Vagina (tissue), 2 donors: ENCODE measurements at places on chromosomes 2 and 18.

- H3K36me3 ChIP-seq, result peaks cover 5% of the 10 kb centered on the region
- H3K4me3 ChIP-seq, result no peak overlapping the region
- no peaks in the 10 kb centered on the region for H3K4me1 ChIP-seq
- H3K27me3 ChIP-seq, result no peaks in the 10 kb centered on the region
- DNase-seq, result no peak
These were observed 189.1 kb downstream of the WDPCP start for GRCh38 chr2:63399156-63399555.

GRCh38 chr2:124662946-124663644 is 638.0 kb downstream of the CNTNAP5 start:
- H3K4me1 ChIP-seq, result no peaks in the 10 kb centered on the region
- no peaks in the 10 kb centered on the region for H3K36me3 ChIP-seq
- H3K27me3 ChIP-seq, result no peaks in the 10 kb centered on the region
- no peak overlapping the region for H3K27ac ChIP-seq

- no peaks in the 10 kb centered on the region for H3K27me3 ChIP-seq
- no peaks in the 10 kb centered on the region for H3K4me1 ChIP-seq
- no peak for DNase-seq
- H3K36me3 ChIP-seq, result no peaks in the 10 kb centered on the region
- no peak overlapping the region for H3K4me3 ChIP-seq
These were observed 629.4 kb downstream of the TSN start for GRCh38 chr2:122384768-122385333.

GRCh38 chr18:78445880-78446279 is 533.7 kb upstream of the SALL3 start:
- no peaks in the 10 kb centered on the region for H3K27me3 ChIP-seq
- no peak overlapping the region for H3K27ac ChIP-seq
- no peaks in the 10 kb centered on the region for H3K4me1 ChIP-seq
- no peak for DNase-seq
- no peak overlapping the region for H3K4me3 ChIP-seq
- H3K36me3 ChIP-seq, result no peaks in the 10 kb centered on the region

DNA sequence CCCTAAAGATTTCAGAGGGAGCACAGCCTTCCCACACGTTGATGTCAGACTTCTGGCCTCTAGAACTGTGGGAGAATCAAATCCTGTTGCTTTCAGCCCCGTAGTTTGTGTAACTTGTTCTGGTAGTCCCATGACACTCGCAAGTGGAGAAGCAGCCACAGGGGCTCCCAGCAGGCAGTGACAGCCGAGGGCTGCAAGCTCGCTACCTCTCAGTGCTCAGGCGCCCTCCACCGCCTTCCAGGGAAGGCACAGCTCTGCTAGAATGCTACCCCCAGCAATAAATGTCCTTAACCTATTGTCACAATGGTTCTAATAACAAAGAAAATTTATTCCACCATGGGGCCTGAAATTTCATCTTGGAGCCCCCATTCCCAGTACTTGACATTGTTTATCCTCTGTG is 143.1 kb upstream of the ZNF236 start:
- no peak overlapping the region for H3K27ac ChIP-seq
- H3K4me1 ChIP-seq, result no peaks in the 10 kb centered on the region
- no peaks in the 10 kb centered on the region for H3K27me3 ChIP-seq
- DNase-seq, result no peak

GRCh38 chr2:101375653-101376052 is 11.7 kb downstream of the CREG2 start:
- peaks cover 5% of the 10 kb centered on the region for H3K4me1 ChIP-seq
- H3K27me3 ChIP-seq, result no peaks in the 10 kb centered on the region
- H3K27ac ChIP-seq, result no peak overlapping the region
- H3K36me3 ChIP-seq, result no peaks in the 10 kb centered on the region

DNA sequence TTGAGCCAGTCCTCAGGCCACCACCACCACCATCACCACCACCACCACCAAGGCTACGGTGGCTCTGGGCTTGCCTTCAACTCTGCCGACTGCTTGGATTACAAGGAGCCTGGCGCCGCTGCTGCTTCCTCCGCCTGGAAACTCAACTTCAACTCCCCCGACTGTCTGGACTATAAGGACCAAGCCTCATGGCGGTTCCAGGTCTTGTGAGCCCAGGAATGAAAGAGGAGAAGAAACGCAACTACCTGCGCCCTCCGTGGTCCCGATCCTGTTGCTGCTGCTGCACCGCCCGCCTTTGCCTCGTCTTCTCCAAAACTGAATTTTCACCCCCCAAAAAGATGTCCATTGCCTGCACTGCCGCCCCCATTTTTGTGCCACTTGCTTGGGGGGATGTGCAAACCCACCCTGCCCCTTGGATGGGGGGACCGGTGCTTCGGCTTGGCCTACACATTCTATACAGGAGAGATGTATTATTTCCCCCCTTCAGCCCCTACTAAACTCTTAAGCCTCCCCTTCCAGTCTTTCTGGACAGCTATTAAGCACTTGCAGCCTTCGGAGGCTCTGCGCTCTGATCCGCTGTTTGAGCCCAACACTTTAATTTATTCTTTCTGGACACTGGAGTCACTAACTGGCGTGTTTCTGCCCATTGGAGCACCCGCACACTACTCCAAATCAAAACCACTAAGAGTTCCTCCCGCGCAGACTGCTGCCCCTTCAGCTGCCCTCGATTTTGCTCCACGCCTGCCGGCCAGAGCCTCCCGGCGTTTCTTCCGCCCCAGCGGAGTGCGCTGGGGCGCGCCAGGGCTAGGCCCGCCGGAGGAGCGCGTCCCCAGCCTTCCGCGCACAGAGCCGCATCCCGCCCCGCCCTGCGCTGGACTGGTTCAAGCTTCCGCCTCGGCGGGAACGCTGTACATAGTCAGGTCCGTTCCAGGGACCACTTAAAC is 5.7 kb downstream of the OTX1 start:
- H3K27ac ChIP-seq, result no peak overlapping the region
- H3K27me3 ChIP-seq, result peaks cover 18% of the 10 kb centered on the region
- peaks cover 58% of the 10 kb centered on the region for H3K4me1 ChIP-seq

DNA sequence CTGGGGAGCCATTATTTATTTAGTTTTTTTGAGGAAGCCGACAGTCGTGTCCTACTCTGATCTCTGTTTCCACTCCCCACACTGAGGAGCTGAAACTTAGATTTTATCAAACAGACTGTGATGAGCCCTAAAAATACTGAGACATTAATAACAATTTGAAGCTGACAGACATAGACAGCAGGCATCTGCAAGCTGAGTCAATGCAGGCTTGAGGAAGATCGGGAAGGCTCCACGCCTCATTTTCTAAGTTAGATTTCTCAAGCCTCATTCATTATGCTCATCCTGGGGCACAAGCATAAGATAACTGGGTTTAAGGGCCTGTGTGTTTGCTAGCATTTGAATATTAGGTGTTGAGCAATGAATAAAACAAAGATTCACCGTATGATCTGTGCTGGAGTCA is 26.3 kb downstream of the EFR3B start:
- DNase-seq, result no peak
- no peaks in the 10 kb centered on the region for H3K36me3 ChIP-seq
- peaks cover 4% of the 10 kb centered on the region for H3K4me1 ChIP-seq
- H3K4me3 ChIP-seq, result no peak overlapping the region

GRCh38 chr2:196530910-196531309 is 108.6 kb upstream of the CCDC150 start:
- H3K4me3 ChIP-seq, result no peak overlapping the region
- H3K27me3 ChIP-seq, result no peaks in the 10 kb centered on the region
- no peak for DNase-seq
- no peaks in the 10 kb centered on the region for H3K36me3 ChIP-seq
- no peaks in the 10 kb centered on the region for H3K4me1 ChIP-seq
- H3K27ac ChIP-seq, result no peak overlapping the region

DNA sequence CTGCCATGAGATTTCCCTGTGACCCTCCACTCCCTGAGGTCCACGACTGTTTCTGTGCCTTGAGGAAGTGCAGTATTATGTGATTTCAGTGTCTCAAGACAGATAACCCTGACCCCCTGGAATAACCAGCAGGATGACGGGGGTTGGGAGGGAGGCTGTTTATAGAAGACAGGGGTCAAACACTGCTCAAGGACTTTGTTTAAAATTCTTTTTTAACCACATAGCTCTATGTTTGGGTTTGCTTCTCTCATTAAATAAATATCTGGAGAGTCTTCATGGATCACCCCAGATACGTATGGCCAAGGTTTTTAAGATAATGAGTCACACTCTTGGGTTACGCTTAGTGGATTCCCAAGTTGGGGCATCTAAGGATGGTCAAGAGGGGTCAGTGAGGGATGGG is 523.8 kb upstream of the TNP1 start:
- no peak overlapping the region for H3K4me3 ChIP-seq
- DNase-seq, result no peak
- no peaks in the 10 kb centered on the region for H3K27me3 ChIP-seq
- H3K27ac ChIP-seq, result no peak overlapping the region
- H3K36me3 ChIP-seq, result no peaks in the 10 kb centered on the region

- H3K27me3 ChIP-seq, result no peaks in the 10 kb centered on the region
- H3K4me1 ChIP-seq, result peaks cover 5% of the 10 kb centered on the region
These were observed 7.6 kb downstream of the PLEKHM3 start for GRCh38 chr2:208017721-208018120.

DNA sequence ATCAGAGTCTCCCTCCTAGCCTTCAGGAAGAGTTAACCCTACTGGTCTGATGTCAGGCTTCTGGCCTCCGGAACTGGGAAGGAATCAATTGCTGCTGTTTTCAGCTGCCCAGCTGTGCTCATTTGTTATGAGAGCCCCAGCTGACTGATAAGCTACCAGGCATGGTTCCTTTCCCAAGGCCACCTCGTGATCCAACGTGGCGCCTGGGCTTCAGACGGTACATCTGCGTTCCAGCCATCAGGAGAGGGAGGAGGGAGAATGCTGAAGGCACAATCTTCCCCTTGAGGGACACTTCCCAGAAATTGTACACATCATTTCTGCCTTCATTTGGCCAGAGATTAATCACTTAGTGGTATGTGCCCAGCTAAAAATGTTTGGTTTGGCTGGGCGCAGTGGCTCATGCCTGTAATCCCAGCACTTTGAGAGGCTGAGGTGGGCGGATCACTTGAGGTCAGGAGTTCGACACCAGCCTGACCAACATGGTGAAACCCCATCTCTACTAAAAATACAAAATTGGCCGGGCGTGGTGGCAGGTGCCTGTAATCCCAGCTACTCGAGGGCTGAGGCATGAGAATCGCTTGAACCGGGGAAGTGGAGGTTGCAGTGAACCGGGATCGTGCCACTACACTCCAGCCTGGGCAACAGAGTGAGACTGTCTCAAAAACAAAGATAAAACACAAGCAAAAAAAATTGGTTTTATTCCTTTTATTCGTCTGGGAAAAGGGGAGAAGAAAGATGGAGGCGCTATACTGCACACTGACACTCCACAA is 10.5 kb upstream of the ARMC9 start:
- no peaks in the 10 kb centered on the region for H3K36me3 ChIP-seq
- no peak overlapping the region for H3K4me3 ChIP-seq
- H3K27ac ChIP-seq, result no peak overlapping the region

DNA sequence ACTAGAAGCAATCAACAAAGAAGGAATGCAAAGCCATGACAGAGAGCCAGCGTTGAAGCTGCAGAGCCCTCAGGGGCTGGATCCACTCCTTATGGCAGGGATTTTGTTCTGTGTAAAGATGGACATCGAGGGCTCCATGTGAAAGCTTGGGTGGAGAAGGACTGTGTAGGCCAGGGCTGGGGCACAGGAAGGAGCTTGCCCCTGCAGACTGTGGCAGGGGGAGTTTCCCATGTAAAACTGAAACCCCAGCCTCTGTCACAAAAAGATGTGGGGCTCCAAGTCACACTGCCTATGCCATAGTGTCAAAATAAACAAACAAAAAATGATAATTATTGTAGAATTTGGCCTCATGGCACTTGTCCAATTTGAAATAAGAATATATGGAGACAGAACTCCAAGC is 408.7 kb upstream of the HS6ST1 start:
- H3K4me1 ChIP-seq, result no peaks in the 10 kb centered on the region
- no peak overlapping the region for H3K4me3 ChIP-seq
- no peaks in the 10 kb centered on the region for H3K36me3 ChIP-seq

- no peaks in the 10 kb centered on the region for H3K27me3 ChIP-seq
- no peak overlapping the region for H3K4me3 ChIP-seq
- H3K27ac ChIP-seq, result no peak overlapping the region
- no peaks in the 10 kb centered on the region for H3K36me3 ChIP-seq
- DNase-seq, result no peak
These were observed 317.5 kb downstream of the PARD3B start for GRCh38 chr2:204862809-204863208.

GRCh38 chr2:46847185-46847710 is 68.4 kb downstream of the MCFD2 start:
- H3K4me3 ChIP-seq, result no peak overlapping the region
- H3K27me3 ChIP-seq, result no peaks in the 10 kb centered on the region
- peak overlapping the region; percentile 89 for H3K27ac ChIP-seq
- no peaks in the 10 kb centered on the region for H3K36me3 ChIP-seq
- peaks cover 61% of the 10 kb centered on the region for H3K4me1 ChIP-seq

GRCh38 chr2:239222706-239223309 is 178.0 kb downstream of the HDAC4 start:
- H3K4me3 ChIP-seq, result no peak overlapping the region
- H3K4me1 ChIP-seq, result peaks cover 71% of the 10 kb centered on the region
- H3K27me3 ChIP-seq, result no peaks in the 10 kb centered on the region
- no peak for DNase-seq
- no peaks in the 10 kb centered on the region for H3K36me3 ChIP-seq
- peak overlapping the region; percentile 86 for H3K27ac ChIP-seq

GRCh38 chr2:70560040-70560439 is 6.4 kb upstream of the TGFA start:
- H3K27ac ChIP-seq, result no peak overlapping the region
- H3K36me3 ChIP-seq, result no peaks in the 10 kb centered on the region
- H3K4me1 ChIP-seq, result no peaks in the 10 kb centered on the region
- no peaks in the 10 kb centered on the region for H3K27me3 ChIP-seq

- H3K4me3 ChIP-seq, result no peak overlapping the region
- no peak overlapping the region for H3K27ac ChIP-seq
- no peaks in the 10 kb centered on the region for H3K27me3 ChIP-seq
- no peak for DNase-seq
- no peaks in the 10 kb centered on the region for H3K36me3 ChIP-seq
These were observed 15.3 kb downstream of the BUB1 start for GRCh38 chr2:110662560-110662959.

DNA sequence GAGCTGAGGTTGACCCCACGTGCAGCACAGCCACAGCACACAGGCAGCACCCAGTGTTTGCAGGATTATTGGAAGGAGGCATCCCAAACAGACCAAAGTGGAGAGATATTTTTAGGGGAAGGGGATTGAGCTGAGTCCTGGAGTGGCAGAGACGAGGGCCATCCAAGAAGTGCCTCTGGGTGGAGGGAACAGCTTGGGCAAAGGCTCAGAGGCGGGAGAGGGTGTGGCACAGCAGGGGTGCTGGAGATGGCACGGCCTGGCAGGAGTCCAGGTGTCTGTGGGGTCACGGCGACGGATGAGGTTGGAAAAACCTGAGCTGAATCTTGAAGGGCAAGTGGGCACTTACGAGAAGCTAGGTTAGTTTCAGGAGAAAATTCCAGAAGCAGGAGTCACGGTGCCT is 60.6 kb downstream of the INHBB start:
- no peaks in the 10 kb centered on the region for H3K27me3 ChIP-seq
- no peak overlapping the region for H3K4me3 ChIP-seq
- no peaks in the 10 kb centered on the region for H3K36me3 ChIP-seq
- DNase-seq, result no peak
